ENCODE measurements at places on chromosomes 13 and 19.

- DNase-seq, result no peak
Measured at GRCh38 chr13:66974174-66974573, 256.0 kb downstream of the PCDH9 start.

DNA sequence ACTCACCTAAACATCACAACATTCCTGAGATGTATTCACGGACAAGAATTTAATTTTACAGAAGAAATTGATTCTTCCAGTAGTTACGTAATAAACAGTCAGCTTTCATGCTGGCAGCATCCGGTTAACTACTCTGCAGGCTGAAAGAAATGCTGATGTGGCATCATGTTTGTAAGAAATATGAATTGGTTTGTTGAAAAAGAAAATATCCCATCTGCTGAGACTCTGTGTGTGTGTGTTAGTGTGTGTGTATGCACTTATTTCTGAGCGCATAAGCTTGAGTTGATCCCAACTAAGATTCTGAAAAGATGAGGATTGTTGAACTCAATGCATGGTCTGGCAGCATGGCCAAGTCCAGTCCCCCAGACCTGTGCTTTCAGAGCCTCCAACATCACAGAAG lies 74.3 kb upstream of the FAM216B start:
- no peak for DNase-seq

DNA sequence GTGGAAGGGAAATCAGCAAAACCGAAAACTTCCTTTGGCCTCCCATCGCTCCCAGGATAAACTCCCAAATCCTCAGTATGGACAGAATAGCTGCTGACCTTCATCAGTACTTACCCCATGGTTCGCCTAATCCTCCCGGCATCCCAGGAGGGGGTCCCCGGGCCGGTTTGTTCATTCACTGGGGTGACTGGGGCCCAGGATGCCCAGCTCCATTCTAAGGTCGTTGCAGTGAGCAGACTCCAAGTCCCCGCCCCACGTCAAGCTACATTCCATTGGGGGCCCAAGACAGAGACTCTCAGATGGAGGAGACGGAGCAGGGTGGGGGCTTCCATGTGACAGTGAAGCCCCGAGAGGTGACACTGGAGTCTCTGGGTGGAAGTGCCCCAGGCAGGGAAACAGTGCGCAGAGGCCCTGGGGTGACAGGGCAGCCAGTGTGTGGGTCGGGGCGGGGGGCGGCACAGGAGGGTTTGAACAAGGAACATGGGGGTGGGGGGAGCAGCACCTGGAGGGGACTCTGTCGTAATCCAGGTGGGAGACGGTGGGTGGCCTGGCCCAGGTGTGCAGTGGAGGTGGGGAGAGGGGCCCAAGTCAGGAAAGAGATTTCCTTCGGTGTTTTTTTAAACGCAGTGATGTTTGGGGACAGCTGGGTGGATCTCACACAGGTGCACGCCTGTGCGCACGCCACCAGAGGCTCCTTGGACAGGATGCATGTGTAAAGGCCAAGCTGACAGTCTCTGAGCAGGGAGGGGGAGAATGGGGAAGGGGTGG lies 5.1 kb downstream of the SSBP4 start:
- no peak for DNase-seq

GRCh38 chr13:41601718-41602445 lies 144.5 kb downstream of the RGCC start:
- DNase-seq, result no peak

DNA sequence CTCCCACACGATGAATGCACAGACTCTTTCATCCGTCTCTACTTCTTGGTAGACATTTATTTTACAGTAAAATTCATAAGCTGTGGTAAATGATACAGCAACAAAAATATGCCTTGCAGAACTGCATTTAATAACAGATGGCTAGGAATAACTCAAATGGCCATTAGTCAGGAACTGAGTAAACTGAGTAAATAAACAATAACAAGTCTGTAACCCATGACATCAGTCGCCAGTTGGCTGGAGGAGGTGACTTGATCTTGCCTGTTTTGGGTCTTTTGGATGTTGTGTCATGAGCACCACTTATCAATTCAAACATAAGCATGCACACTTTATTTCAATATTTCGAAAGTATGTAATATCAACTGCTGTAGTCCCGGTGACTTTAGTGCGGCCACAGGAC lies 632.6 kb upstream of the ARGLU1 start:
- DNase-seq, result no peak

GRCh38 chr13:50979187-50979586 lies 69.6 kb downstream of the RNASEH2B start:
- peak; percentile 51 for DNase-seq
